ENCODE measurements at places on chromosomes 7 and 10.

DNA sequence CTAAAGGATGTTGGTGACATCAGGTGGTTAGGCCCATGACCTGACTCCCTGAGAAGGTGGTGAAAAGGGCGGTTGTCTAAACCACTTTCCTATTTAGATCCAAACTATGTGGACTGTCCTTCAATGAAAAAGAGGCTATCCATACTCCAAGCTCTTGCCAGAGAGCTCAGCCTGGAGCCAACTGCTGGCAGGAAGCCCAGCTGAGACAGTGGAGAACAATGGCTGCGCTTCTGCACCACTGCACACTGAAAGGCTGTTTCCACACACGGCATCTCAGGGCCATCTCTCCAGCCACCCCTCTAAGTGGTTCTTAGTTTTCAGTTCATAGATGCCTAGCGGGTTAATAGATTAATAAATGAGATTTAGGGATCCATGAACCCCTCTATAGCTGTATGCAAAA, 488.8 kb upstream of the ZMIZ1 start:
- no peak for DNase-seq

GRCh38 chr7:50022991-50023390, 70.1 kb downstream of the ZPBP start:
- no peak for DNase-seq

DNA sequence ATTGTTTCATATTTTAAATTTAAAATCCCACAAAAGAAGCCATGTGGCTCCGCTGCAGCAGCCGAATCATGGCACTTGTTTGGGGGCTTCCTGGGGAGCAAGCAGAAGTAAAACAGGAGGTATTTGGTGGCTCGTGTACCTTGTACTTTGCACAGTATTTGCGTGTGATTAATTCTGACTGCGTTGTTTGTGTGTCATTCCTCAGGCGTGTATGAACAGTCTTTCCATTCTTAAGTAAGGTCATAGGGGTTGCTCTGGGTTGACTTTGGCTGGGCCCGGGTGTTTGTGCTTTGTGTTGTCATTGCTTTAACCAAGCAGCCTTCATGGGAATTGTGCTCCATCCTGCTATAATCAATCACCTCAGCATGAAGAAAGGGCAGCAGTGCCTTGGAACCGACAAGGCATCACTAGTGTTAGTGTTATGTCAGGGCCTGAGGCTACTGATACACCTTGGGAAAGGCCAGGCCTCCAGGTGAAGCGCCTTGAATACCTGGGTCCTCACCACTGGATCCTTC, 182.4 kb downstream of the ARHGAP21 start:
- DNase-seq = no peak

- DNase-seq = peak; percentile 11
Measured at GRCh38 chr10:101614663-101615524, 26.8 kb downstream of the DPCD start.

Measured in choroid plexus epithelial cell (primary cell).